ENCODE measurements at places on chromosomes 1 and 21.

DNA sequence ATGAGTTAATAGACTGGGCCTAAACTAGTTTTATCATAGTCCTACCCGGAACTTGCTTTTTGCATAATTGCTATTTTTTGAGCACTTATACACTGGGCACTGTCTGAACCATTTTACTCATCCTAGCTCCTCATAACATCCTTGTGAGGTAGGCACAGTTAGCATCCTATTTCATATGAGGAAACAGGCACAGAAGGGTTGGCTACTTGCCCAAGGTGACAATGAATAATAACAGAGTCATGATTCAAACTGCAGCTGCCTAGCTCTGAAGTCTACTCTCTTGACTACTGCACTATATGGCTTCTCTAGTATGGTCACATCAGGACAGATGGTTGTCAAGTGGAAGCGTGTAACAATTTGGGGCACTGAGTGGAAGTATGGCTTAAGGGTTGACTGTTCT is 18.2 kb upstream of the RC3H1 start:
- peak; percentile 44 for DNase-seq

- no peak for DNase-seq
These were observed 791 bp upstream of the PIK3R3 start for GRCh38 chr1:46133181-46133658.

DNA sequence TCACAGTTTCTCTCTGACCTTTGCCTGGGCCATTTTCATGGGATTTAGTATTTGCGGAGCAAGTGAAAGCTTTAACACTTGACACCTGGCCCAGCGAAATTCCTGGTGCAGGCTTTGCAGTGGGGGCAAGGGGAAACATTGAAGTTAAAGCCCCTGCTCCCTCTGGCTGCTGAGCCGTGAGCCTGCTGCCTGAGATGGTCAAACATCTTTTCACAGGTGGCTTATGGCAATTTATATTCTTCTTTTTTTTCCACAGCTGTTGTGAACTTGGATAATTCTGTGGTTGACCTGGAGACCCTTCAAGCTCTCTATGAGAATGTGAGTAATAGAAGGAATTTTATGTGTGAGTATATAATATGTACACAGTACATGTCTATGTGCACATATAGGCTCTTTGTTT is 202.9 kb downstream of the FMN2 start:
- no peak for DNase-seq

- no peak for DNase-seq
These were observed 156.2 kb upstream of the SPAG17 start for GRCh38 chr1:118340928-118341910.

DNA sequence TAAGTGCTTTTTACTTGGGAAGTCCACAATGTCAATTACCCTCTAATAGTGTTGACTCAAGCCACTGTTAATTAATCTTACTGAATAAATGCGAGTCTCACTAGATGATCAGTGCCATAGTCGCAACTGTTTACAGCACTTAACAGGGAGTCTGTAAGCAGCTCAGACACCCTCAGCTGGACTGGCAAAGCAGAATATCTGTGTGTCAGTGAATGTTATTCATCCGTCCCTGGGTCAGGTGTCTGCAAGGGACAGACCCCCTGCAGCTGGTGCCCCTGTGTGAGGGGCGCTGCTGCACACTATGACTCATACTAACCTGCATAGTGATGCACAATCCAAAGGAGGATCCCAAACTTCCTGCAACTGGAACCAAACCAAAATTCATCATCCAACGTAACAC is 306.5 kb downstream of the HHIPL2 start:
- DNase-seq, result no peak

GRCh38 chr1:173502104-173502503 is 25.0 kb downstream of the PRDX6 start:
- DNase-seq, result no peak

- DNase-seq, result no peak
These were observed 45.1 kb downstream of the PDPN start for GRCh38 chr1:13628711-13629110.

- DNase-seq, result no peak
These were observed 7.1 kb downstream of the PADI1 start for GRCh38 chr1:17212009-17212408.

- DNase-seq, result no peak
These were observed 26.5 kb upstream of the RPL11 start for GRCh38 chr1:23664837-23665795.

- peak; percentile 37 for DNase-seq
These were observed 101.6 kb upstream of the HMGB4 start for GRCh38 chr1:33762109-33762830.

DNA sequence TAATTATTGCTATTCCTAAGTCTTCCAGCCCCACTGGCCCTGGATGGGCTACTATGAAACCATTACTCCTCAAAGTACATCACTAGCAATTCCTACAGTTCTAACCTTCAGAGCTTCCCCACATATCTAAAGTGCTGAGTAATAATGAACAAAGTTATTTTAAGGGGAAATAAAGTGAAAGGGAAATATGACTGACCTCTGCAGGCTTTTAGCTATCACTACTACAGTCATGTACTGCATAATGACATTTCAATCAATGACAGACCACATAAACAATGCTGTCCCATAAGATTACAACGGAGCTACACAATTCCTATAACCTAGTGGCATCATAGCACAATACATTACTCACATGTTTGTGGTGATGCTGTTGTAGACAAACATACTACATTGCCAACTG is 32.5 kb upstream of the ASPM start:
- DNase-seq, result no peak

DNA sequence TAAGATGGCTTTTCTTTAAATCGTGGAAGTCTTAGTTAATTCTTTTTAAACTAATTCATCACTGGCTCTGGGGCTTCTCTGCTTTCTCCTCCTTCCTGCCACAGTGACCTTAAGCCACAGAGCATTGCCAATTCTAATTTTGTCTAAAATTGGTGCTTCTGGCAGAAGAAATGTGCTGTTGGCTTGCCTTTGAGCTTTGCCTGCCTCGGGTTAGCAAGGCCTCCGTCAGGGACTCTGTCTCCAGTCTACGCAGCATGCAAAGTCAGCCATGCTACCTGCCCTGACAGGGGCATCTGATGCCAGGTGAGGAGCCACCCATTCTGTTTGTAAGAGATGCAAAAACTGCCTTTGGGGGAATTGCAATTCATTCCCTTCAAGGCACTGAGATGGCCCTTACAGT is 25.2 kb downstream of the CLDN14 start:
- DNase-seq, result no peak

DNA sequence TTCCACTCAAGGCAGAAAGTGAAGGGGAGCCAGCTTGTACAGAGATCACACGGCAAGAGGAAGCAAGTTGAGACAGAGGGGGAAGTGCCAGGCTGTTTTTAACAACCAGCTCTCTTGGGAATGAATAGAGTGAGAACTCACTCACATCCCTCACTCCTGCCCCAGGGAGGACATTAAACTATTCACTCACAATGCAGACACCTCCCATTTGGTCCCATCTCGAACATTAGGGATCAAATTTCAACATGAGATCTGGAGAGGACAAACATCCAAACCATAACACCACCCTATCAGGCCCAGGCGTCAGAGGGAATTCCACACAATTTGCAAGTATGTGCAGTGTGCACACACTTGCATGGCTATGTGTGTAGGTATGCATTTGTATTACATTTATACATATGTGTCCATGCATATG is 62.7 kb downstream of the DMAP1 start:
- DNase-seq, result no peak

GRCh38 chr1:170068923-170069322 is 5.6 kb downstream of the KIFAP3 start:
- DNase-seq, result no peak

GRCh38 chr1:3631320-3632260 is 6.8 kb downstream of the TPRG1L start:
- DNase-seq, result no peak

DNA sequence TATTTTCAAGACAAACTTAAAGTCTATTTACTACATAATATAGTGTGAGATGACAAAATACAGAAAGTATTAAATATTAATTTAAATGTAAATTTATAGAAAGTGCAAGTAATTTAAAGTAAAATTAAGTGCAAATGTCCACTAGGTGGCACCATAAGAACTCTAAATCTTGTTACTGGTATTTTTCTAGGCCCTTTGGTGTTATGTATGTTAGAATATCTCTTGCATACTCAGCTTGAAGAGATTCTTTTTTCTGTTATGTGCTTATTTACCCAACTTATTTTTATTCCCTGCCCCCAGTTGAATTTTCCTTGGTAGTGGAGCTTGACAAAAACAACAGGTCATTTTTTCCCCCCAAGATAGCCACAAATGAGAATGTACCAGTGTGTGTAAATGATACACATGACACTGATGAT is 71.5 kb downstream of the RPS6KC1 start:
- DNase-seq, result peak; percentile 14

DNA sequence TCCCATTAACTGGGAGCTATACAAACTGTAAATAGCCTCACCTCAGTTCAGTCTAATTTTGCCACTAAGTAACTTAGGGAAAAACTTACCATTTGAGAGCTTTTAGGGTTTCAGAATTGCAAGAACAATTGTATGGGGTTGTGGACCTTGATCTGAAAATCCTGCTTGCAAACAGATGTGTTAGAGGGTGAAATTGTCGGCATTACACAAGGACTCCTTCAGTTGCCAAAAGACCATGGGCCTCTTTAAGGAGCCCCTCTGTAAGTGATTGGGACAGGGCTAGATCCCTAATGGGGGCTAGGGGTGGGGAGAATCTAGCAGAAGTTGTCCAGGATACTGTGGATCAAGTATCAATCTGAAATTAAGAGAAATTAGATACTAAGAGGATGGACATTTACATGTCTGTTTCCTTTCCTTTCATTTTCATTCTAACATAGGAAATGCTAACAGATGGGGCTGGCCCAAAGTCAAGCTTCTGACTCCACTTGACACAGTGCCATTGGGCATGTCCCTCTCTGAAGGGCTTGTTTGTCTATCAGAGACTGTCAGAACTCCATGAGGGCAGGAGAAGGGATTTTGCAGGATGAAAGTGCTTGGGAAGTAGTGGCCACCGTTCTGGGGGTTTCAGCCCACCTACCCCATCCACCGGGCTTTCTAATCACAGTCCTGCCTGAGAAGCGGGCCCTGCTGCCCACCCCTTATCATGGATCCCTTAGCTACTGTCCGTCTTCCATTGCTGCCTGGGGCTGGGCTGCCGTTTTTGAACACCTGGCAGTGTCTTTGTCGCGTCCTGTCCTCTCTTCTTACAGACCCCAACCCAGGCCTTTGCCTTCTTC is 54.7 kb downstream of the STUM start:
- peak; percentile 39 for DNase-seq

- no peak for DNase-seq
These were observed 71.3 kb upstream of the PKN2 start for GRCh38 chr1:88612773-88613172.

DNA sequence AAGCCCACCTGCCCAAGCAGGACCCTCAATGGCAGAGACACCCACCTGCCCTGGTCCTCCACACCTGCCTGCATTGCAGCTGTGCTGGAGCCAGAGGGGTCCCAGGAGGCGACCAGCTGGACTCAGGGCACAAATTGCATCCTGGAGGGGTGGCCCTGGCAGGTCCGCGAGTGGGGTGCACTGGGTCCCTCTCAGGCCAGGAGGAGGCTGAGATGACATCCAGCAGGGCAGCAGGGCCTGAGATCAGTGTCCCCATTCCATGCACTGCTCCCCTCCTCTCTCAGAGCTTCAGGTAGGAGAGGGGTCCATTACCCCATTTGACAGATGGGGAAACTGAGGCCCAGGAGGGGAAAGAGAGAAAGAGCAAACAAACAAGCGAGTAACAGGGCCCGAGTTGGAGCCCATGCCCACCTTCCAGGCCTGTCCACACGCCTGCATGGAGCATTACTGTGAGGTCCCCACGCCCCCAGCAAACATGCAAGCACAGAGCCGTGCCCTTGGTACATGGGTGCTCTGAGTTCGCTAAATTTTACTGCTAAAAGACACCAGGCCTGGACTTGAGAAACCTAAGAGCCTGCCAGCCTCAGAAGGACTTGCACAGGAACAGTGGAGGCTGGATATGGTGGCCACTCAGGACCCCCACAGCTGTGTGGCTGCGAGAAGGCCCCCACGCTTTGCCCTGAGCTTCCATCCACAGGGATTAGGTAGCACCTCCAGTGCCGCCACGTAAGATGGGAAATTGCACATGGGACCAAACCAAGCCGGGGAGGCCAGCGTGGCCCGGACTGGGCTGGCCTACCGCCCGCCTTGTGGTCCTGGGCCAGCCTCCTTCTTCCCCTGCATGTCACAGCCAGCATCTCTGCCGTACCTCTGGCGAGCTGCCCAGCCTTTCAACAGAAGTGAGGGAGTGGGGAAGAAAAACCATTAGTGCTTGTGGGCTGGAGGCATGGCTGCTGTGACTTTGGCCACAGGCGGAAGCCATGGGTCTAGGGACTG is 7.4 kb downstream of the WNT3A start:
- DNase-seq, result no peak

DNA sequence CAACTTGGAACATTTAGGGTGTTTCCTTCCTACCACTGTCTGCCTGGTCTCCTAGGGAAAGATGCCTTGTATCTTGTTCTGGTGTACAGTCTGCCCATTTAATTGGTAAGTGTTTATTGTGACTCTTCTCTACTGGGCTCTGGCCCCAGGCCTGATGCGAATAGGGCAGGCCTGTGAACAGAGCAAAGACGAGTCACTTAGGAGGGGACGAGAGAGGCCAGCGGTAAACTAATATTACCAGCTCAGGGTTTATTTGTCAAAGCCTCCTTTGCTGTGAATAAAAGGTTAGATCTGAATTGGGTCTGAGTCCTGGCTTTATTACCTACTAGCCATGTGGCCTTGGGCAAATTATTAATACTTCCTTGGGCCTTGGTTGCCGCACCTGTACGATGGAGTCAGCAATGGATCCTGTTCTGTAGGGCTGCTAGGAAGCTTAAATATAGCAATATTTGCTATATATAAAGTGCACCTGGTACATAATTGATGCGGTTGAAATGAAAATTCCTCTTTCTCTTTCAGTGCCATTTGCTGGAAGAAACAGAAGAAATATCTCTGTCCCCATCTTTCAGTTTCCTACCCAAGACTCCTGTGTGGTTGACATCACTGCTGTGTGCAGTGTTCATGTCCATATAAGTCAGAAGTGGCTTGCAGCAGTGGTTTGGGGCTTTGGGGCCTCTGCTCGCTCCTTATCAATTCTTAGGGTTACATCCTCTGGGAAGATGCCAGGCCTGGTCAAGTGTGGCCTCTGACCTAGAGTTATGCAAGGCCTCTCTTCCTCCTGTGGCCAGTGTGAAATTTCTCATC is 32.4 kb downstream of the MAPKAPK2 start:
- DNase-seq, result no peak

GRCh38 chr1:1664941-1665814 is 6.4 kb upstream of the CDK11B start:
- DNase-seq, result no peak

DNA sequence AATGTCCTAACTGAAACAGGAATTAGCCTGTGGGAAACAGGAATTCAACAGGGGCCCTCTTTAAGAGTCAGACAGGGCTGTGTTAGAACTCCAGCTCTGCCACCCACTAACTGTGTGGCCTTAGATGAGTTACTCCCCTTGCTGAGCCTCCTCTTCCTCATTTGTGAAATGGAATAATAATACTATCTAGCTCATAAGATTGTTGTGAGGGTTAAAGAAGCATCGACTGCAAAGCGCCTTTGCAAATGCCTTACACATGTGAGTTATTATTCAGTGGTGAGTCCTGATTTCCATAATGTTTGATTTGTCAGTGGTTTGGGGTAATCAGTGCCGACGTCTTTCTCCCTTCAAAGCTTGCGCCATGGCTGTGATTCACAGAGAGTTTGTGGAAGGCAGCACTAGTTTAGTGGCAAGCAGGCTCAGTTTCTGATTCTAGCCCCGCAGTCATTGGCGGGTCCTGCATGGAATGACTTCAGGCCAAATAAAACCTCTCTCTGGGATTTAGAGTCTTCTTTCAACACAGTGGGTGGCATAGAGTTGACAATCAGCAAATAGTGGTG is 388.5 kb downstream of the PLPP3 start:
- peak; percentile 54 for DNase-seq

- no peak for DNase-seq
These were observed 21.9 kb downstream of the CHD5 start for GRCh38 chr1:6158181-6158580.

All from AG09319 (cell line).